ENCODE measurements at places on chromosomes 6 and 20.

GRCh38 chr6:37531026-37531425, 31.3 kb upstream of the CCDC167 start:
- H3K27ac ChIP-seq, result no peak overlapping the region
- H3K4me1 ChIP-seq, result no peaks in the 10 kb centered on the region
- H3K4me3 ChIP-seq, result no peak overlapping the region
- no peak for DNase-seq
- H3K36me3 ChIP-seq, result no peaks in the 10 kb centered on the region

DNA sequence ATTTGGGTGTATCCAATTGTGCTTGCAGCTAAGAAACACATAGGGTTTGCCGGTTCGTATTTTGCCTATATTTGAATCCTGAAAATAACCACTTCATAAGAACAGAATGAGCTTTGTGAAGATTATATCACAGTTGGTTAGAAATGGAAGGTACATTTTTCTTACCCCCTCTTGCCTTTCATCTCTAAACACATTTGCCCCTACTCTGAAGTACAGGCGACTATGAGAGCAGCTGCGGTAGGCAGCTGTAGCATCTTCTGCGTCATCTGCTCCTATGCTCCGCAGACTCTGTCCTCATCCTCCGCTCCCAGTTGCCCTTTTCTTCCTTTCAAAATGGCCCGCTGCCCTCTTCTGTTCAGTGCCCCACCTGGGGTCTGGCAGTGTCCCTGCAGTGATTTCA, 47.6 kb upstream of the REV3L start:
- H3K36me3 ChIP-seq, result no peaks in the 10 kb centered on the region
- no peak overlapping the region for H3K4me3 ChIP-seq
- H3K27me3 ChIP-seq, result no peaks in the 10 kb centered on the region
- no peak overlapping the region for H3K27ac ChIP-seq
- H3K4me1 ChIP-seq, result peaks cover 5% of the 10 kb centered on the region

DNA sequence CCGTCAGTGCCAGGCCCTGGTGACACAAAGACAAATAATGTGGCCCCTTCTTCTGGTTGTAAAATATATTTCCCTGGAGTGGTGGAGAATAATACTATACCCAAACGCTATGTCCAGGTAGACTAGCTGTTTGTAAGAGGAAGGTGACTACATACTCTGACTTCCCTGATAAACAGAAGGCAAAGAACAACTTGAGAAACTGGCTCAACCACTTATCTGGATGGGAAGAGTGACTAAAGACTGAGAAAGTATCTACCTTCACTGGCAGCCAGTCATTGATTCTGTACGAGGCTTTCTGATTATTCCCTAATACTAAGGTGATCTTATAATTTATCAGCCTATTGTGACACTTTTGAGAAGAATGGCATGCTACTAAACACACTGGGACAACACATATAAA, 569.7 kb downstream of the EPHA7 start:
- no peak overlapping the region for H3K4me3 ChIP-seq
- H3K27ac ChIP-seq, result no peak overlapping the region
- DNase-seq, result no peak
- H3K27me3 ChIP-seq, result no peaks in the 10 kb centered on the region

- no peak overlapping the region for H3K4me3 ChIP-seq
- no peaks in the 10 kb centered on the region for H3K27me3 ChIP-seq
- H3K36me3 ChIP-seq, result no peaks in the 10 kb centered on the region
- H3K4me1 ChIP-seq, result no peaks in the 10 kb centered on the region
These were observed 26.7 kb upstream of the IRF4 start for GRCh38 chr6:364609-365540.
